Stimulated activated naive CD8-positive, alpha-beta T cell treated with anti-CD3 and anti-CD28 coated beads, Interleukin-15, amount 100 ng/mL, for 72 hours (primary cell): ENCODE measurements at places on chromosomes 12 and 14.

DNA sequence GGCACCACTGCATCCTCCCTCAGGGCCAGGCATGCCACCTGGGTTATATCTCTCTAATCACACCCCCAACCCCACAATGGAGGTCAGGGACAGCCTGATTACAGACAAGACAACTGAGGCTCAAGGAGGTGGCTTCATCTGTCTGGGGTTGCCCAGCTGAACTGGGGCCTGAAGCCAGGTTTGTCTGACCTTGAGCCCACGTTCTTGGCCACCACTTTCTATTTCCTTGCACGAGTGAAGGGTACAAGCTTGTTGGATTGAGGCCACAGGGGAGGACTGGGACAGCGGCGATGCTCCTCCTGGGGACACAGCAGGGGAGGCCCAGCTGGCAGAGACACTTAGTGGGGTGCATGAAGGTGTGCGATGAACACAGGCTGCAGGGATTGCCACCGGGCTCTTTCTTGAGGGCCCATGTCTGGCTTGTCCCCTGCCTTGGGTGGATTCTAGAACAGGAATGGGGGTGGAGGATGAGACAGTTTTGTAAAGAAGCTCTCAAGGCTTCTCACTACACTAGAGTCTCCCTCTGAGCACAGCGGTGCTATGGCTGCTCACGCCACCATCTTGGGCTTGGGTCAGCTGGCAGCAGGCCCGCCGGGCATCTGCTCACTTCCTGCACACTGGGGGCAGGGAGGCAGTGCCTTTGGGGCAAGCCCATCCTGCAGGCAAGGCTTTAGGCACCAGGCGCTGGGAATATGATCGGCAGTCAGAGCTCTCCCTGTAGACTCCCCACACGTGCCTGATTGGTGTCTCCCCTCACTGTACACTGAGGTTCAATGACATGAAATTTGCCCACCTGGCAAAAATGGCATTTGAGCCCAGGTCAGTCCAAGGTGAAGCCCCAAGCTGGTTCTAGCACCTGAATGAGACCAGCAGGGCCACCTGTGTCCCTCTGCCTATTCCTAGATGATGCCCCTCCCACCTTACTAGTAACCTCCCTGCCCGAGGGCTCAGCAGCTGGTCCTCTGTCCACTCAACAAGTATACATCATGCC is 16.0 kb downstream of the RITA1 start:
- no peak for DNase-seq

DNA sequence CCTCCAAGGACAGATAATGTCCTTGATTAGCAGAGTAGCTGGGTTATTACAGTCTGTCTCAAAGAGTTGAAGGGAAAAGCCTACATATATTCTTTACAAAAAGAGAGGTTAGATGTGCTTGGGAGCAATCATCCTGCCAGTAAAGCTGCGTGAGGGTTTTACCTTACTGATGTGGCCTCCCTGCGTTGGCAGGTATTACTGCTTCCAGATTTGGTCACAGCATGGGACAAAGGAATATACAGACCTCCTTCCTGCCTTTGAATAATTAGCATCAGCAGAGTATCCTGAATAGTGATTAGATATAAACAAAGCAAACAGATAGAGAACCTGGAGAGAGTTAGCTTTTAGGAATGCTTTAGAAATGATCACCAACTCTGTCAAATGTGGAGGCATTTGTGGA is 69.6 kb downstream of the TMTC2 start:
- DNase-seq, result no peak

DNA sequence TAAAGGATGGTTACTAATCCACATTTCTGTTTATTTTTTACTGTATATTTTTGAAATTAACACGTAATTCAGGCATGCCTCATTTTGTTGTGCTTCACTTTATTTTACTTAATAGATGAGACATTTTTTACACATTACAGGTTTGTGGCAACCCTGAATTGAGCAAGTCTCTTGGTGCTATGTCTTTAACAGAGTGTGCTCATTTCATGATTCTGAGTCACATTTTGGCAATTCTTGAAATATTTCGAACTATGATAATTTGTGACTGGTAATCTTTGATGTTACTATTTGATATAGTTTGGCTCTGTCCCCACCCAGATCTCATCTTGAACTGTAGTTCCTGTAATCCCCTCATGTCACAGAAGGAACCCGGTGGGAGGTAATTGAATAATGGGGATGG is 1120.5 kb upstream of the FLRT2 start:
- DNase-seq, result no peak

GRCh38 chr12:91355150-91356006 is 172.8 kb upstream of the DCN start:
- DNase-seq, result peak; percentile 45

- no peak for DNase-seq
These were observed 139.8 kb downstream of the ANO6 start for GRCh38 chr12:45355730-45356129.
